ENCODE measurements at places on chromosomes 2 and 18. TPM values are rescaled to one million over a fixed set of nuclear protein-coding genes. Genes with fewer than 3 reads are reported as not detected.

DNA sequence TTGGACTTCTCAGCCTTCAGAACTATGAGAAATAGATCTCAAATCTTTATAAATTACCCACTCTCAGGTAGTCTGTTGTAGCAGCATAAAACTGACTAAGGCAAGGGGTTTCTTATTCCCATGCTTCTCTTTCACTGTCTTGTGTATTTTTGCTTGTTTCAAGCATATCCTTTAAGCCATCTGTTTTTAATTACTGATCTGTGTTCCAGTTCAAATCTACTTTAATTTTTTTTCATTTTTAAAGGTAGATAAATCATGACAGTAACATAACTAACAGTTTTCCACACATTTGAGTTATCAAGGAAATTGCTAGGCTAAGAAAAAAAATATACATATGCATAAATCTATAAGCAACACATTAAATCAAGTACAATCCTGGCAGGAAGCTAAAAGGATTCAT is 317.9 kb upstream of the TNP1 start:
- DNase-seq: no peak

GRCh38 chr18:48360376-48361021 is 48.7 kb downstream of the ZBTB7C start:
- no peak for DNase-seq

GRCh38 chr2:226581004-226581403 is 218.6 kb downstream of the IRS1 start:
- DNase-seq: no peak

The IL1R1 gene
- total RNA-seq: 0.78 TPM

DNA sequence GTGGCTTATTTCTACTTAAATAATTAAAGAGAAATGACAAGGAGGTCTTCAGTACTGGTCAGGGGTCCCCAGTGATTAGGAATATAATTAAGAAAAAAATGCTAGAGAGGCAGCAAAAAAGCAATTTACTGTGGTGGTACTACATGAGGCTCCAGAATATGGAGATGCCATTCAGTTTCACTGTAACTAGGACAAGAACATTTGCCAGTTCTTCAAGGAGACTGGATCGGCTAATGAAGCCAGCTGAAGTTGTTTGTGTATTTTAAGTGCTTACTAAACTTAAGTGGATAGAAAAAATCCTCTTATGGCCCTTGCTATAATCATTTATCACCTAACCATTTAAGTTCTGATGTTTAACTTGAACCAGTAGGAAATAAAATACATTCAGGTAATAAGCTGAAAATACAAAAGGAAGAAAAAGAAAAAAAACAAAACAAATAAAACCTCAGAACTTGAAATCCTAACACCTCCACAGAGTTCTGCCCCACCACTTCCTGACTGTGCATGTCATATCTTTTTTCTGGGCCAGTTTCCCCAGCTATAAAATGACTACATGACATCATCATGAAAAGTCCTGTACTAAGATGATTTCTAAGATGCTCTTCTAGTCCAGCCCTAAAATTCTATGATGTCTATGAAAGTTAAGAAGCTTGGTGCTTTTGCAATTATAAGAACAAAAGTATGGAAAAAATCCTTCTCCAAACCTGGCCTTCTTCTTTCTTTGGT is 98.0 kb downstream of the TRABD2A start:
- DNase-seq: no peak

All from occipital lobe (tissue), 3 donors.